OCI-M1 (cell line): ENCODE measurements at places on chromosomes 11 and 22.
A peak's percentile ranks its signal among the peaks of the same experiment; 100 is the strongest.

DNA sequence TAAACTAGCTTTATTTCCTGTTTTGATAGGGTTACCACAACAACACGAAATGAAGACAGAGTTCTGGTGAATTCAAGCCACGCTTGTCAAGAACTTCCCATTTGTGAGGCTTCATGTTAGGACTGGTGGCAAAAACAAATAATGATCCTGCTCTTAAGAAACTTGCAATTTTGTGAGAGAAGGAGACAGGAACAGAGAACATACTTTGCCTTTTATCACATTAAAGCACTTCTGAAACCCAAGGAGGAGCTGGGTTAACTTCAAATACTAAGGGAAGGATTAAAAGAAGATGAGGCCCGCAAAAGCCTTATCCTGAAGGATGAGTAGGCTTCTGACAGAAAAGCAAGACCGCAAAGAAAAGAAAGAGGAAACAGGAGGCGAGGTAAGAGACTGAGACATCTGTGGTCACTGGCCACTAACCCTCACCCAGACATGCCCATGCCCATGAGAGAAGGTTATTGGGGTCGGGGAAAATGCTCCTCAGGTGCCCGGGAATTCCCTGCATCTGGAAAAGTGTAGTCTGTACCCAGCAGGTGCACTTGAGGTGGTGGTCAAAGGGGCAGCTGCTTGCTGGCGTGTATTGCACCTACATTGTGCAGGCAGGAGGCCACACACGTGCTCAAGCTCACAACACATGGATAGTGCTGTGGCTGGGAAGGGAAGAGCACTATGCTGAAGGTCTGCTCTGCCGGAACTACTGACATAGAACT is 50.5 kb downstream of the MAPK1 start:
- DNase-seq = peak; percentile 98

- DNase-seq = no peak
Measured at GRCh38 chr11:1054143-1055108, 17.9 kb upstream of the MUC6 start.

- no peak for DNase-seq
Measured at GRCh38 chr11:76658231-76658630, 12.3 kb downstream of the LRRC32 start.

DNA sequence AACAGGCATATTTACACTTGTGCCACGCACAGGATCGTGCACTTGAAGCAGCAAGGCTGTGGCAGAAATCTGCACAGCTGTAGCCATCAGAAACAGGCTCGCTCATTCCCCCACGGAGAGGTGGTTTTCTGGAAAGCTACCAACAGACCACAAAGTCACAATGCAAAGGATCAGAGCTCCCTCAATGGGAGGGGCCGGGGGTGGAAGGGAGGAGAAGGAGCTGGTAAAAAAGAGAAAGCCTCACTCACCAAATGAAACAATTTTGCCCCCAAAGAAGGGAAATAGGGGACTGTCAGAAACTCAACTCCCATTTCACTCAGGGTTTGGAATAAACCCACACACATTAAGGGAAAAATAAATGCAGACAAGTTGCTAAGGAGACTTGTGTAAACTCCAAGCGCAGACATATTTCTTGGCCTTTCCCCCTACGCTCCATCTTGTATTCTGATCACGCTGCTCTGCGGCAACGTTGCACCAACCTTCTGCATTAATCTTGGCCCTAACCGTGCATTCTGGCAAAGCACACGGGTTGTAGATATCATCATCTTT is 43.2 kb upstream of the BLID start:
- DNase-seq = no peak

DNA sequence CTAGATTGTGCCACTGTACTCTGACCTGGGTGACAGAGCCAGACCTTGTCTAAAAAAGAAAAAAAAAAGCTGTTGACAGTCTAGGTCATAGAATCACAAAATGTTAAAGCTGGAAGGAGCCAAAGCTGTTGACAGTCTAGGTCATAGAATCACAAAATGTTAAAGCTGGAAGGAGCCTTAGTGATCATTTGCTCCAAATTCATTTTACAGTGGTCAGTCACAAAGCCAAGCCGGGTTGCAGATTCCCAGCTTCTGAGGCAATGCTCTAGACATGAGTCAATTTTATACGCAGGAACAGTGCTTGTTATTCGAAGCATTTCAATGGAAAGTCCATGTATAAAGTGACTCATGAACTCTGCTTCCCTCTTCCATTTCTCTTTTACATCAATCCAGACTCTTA is 47.4 kb downstream of the SYT13 start:
- no peak for DNase-seq

DNA sequence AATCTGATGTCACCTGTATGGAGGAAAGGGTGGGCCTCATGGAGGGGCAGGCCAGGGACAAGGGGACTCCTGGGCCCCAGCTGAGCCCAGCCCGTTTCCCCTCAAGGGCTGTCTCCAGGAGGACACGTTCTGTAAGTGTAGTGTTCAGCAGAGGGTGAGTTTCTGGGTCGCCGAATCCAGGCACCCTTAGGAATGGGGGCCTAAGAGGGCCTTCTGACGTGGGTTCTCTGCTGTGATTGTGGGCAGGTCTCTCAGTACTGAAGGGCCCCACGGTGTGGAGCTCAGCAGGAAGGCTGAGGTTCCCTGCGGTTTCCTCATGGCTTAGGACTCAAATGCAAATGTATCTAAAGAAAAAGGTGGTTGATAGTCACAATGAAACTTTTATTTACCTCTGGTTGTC is 6.5 kb downstream of the PTDSS2 start:
- DNase-seq = no peak

GRCh38 chr11:128840137-128840536 is 27.0 kb downstream of the KCNJ1 start:
- no peak for DNase-seq

GRCh38 chr22:23418159-23418788 is 161.8 kb downstream of the IGLL1 start:
- DNase-seq = no peak

- DNase-seq = no peak
Measured at GRCh38 chr11:132913886-132914285, 618.4 kb downstream of the OPCML start.

GRCh38 chr22:50032941-50033601 is 20.5 kb upstream of the IL17REL start:
- no peak for DNase-seq

GRCh38 chr22:19591568-19591967 is 67.4 kb upstream of the CLDN5 start:
- DNase-seq = no peak

DNA sequence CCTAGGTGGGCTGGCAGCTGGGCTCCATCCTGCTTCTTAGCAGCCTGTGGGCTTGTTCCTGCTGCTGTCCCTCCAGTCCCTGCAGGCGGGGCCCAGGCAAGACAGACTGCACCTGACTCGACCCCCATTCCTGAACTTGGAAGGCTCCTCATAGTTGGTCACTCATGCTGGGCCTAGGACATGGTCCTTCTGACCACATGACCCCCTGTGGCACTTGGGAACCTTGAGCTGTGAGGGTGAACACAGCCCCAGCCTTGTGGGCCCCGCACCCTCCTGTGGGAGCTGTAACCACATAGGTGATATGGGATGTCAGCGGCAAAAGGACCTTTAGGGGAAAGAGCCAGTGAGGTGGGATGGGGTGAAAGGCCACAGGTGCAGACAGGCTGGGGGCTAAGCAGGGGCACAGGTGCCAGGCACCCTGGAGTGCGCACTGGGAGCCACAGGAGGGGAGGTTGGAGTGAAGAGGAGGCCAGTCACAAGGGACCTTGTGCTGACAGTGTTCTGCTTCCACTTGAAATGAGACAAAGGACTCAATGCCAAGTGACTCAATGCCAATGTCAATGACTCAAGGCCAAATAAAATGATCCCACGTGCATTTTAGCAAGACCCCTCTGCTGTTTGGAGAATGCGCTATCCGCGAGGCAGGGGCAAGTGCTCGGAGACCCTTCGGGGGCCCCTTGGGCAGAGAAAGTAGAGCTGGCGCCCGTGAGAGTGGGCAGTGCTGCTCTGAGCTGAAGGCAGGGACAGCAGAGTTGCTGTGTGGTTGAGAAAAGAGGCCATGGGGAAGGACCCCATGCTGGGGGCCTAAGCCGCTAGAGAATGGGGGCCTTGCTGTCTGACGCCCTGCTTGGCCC is 90.7 kb downstream of the MORC2 start:
- DNase-seq = no peak

GRCh38 chr11:119448380-119448779 is 25.4 kb upstream of the THY1 start:
- DNase-seq = no peak

- DNase-seq = no peak
Measured at GRCh38 chr11:16126362-16126761, 230.0 kb downstream of the SOX6 start.

DNA sequence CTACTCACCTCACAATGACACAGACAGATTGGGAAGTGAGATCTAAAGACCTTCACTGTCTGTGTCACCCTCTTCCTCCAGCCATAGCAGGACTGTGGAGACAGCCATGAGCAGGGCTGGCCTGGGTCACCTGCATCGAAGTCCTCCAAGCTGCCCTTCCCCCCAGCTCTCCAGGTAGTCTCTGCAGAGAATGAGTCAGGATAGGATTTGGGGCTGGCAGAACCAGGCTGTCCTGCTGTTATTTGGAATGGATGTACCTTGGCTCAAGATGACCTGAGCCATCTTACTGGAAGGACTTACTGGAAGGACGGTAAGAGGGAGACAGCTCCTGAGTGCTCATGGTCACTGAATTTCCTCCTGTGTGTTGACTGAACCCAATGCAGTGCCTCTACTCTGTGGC is 29.2 kb downstream of the GGTLC2 start:
- DNase-seq = no peak

GRCh38 chr11:45155058-45155551 is 8.7 kb downstream of the PRDM11 start:
- no peak for DNase-seq

GRCh38 chr11:78021611-78022010 is 1.5 kb downstream of the KCTD14 start:
- no peak for DNase-seq

DNA sequence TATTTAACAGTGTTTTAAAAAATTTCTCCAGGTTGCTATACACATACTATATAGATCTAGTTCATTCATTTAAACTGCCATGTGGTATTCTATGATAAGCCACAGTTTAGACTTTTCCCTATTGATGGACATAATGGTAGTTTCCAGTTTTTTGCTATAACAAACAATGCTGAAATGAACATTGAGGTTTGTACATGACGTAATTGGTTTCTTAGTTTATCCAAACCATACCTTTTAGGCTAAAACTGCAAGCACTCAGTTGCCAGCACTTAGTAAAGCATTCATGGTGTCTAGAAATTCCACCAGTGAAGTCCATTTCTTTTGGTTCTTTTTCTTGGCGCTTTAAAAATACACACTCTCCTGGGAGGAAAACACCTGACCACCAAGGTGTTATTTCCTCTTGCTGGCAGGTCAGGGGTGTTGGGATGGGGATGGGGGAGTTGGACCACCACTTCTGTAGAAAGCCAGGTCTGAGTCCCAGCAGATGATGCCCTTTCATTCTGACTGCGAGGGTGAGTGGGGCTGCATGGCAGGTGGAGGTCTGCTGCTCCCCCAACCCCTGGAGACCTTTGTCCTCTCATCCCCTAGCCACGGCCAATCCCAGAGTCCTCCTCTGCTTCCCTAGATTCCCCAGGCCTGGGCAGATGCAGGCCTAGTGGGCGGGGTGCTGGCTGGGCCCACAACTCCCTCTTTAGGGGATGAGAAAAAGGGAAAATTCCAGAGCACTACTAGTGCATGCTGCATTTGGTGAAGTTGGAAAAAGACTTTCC is 41.1 kb downstream of the C11orf91 start:
- DNase-seq = no peak

DNA sequence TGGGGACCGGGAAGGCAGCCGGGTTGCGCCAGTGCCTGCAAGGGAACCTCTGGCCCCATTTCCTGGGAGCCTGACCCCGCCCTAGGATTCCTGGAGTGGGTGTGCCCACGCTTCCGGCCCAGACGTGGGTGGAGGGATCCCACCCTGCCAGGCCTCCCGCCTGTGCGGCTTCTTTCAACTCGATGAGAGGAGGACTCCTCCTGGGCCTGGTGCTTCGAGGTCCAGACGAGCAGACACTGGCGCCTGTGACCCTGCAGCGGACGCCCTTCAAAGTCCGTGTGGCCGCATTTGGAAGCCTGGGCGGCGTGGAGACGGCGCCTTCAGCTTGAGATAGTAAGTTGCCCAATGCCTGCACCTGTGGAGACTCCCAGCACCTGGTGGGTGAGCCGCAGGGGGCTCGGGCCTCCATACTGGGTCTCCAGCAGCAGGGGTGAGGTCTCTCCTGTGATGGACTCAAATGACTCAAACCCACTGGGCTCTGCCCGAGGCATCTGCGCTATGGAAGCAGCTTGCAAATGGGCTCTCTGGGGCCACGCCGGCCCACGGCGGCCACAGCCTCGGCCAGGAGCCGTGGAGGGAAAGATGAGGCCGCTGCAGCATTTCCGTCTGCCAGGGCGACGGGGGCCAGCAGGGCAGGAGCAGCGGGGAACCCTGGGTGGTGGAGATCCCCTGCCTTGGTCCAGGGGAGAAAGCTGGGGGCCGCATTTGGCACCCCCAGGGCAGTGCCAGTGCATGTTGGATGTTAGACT is 64.3 kb upstream of the PPARA start:
- DNase-seq = no peak

GRCh38 chr11:109120341-109120740 is 301.6 kb upstream of the C11orf87 start:
- DNase-seq = no peak

DNA sequence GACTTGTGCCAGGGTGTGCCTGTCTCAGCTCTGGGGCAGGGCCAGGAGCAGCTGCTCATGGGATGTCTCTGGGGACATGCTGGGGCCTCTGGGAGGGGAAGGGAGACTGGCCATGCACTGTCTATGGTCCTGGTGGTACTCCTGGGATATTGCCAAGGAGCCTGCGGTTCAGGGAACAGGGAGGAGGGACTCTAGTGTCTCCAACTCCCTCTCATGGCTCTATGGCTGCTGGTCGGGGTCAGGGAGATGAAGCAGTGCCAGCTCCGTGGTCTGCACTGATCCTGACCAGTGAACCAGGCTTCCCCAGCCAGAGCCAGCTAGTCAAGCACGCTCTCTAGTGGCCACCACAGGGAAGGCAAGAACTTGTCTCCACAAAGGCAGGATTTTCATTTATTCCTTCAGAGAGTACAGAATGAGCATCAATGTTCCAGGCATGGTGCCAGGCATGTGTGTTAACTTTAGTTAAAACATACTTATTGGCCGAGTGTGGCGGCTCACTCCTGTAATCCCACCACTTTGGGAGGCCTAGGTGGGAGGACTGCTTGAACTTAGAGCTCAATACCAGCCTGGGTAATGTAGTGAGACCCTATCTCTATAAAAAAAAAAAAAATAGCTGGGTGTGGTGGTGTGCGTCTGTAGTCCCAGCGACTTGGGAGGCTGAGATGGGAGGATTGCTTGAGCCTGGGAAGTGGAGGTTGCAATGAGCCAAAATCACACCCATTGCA is 2.5 kb upstream of the BEST1 start:
- DNase-seq = peak; percentile 92

GRCh38 chr11:91170711-91171110 is 947.9 kb upstream of the CHORDC1 start:
- DNase-seq = no peak

- DNase-seq = no peak
Measured at GRCh38 chr11:58003591-58003990, 20.1 kb upstream of the OR9Q1 start.

- peak; percentile 78 for DNase-seq
Measured at GRCh38 chr11:118996926-118997626, 862 bp upstream of the CENATAC start.

- DNase-seq = peak; percentile 90
Measured at GRCh38 chr11:72238040-72238450, 5.9 kb downstream of the PHOX2A start.

GRCh38 chr22:35629406-35630216 is 12.5 kb upstream of the MB start:
- DNase-seq = peak; percentile 73
